ENCODE measurements at places on chromosomes 2 and 18.

GRCh38 chr2:18910843-18911242 is 321.5 kb upstream of the NT5C1B start:
- no peak for DNase-seq

DNA sequence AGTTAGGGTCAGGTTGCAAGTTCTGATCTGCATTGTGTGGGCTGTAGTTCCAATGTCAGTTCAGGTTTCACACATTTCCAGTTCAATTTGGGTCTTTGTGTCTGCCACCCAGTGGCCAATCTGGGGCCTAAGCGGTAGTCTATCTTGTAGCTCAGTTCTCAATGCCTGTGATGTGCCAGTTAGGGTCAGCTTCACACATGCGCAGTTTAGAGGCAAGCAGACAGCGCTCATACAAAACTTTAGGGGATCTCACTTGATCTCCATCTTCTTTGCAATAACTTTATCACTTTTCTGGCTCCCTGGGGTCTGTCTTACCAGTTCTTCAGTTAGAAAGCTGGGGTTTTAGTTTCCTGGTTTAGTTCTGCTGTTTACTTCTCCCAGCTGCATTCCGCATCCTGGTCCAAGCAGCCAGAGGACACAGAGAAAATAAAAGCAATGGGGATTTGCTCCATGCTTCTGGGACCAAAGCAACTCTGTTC is 11.0 kb upstream of the ZNF24 start:
- DNase-seq = peak; percentile 31

DNA sequence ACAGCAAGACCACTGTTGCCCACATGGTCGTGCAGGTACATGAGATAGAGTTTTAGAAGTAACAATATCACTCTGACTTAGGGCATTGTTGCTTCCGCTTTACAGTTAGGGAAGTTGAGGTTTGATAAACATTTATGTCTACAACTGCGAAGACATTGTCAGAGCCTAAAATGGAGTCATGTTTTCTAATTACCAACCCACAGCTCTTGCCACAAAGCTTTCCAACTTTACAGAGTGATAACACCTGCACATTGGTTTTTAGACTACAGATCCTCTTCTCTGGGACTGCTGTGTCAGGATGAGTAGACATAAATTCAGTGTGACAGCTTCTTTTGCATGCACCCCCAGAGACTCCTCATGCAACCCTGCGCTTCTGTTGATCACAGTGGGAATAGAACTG is 119.0 kb downstream of the FEZ2 start:
- no peak for DNase-seq

GRCh38 chr2:232700154-232700553 is 3.0 kb downstream of the GIGYF2 start:
- no peak for DNase-seq

DNA sequence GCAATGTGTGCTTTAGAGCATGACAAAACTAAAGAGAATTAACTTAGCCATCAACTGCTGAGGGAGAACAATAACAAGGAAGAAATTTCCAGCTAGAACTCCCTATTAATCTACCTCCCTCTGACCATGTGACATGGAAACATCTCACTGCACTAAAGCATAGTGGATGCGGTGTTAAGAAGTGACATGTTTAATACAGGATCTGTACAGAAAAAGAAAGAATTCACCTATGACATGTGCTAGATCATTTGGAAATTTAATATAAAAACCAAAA is 202.3 kb upstream of the KLHL14 start:
- no peak for DNase-seq

GRCh38 chr2:200662727-200663126 is 76.9 kb downstream of the AOX1 start:
- no peak for DNase-seq

- no peak for DNase-seq
Measured at GRCh38 chr18:70758780-70759179, 469.9 kb downstream of the SOCS6 start.

DNA sequence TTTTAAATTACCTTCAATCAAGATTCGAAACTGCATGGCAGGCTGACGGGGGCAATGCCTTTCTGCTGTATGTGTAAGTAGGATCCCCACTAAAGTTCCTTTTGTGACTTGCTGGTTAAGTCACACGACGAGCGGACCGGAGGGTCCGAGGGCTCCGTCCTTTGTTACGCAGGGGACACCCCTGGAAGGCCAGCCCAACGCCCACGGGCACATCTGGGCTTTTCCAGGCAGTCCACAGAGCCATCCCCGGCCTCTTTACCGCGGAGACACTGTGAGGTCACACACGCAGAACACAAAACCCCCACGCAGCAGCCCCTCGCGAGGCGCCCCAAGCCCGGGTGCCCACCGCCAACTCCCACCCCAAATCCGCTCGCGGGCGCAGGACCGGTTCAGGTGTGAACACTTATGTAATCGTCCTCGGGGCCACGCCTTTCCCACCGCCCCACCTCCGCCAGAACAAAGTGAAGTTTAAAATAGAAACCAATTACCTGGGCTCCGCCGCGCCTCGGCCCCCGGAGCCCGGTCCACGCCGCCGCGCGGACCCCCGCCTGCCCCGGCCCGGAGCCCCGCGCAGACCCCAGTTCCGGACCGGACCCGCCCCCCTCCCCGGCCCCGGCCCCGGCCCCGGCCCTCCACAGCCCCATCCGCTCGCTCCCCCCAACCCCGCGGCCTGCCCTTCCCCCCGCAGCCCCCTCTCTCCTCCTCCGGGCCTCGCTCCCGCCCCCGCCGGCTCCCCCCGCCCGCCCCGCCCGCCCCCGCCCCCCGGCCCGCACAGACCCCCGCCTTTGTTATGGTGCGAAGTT is 4.2 kb downstream of the ZNF516 start:
- DNase-seq = peak; percentile 29
